HuH-7 (cell line): ENCODE measurements at places on chromosomes 13 and 19.

- DNase-seq = no peak
Observed at GRCh38 chr13:113022391-113022744, 53.4 kb downstream of the MCF2L start.

DNA sequence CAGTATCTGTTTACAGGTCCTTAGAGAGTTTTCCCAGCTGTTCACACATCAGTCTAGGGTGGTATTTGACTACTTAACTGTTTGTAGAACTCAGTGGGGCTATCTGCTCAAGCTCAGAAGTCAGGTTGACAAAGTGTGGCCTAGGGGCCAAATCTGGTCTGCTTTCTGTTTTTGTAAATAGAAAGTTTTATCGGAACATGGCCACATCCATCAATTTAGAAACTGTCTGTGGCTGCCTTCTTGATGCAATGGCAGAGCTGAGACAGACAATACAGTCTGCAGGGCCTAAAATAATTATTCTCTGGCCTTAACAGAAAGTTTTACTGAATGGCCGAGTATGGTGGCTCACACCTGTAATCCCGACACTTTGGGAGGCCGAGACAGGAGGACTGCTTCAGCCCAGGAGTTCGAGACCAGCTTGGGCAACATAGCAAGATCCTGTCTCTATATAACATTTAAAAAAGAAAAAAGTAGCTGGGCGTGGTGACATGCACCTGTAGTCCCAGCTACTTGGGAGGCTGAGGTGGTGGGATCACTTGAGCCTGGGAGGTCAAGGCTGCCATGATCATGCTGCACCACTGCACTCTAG, 2.4 kb downstream of the SMG9 start:
- DNase-seq = no peak

GRCh38 chr13:87123987-87124784, 547.0 kb upstream of the SLITRK5 start:
- no peak for DNase-seq

GRCh38 chr13:103196356-103196755, 130.1 kb upstream of the SLC10A2 start:
- DNase-seq = no peak

GRCh38 chr19:14416817-14417231, 2.3 kb downstream of the DDX39A start:
- no peak for DNase-seq
